ENCODE measurements at places on chromosomes 11 and 22.
A peak's percentile ranks its signal among the peaks of the same experiment; 100 is the strongest.

DNA sequence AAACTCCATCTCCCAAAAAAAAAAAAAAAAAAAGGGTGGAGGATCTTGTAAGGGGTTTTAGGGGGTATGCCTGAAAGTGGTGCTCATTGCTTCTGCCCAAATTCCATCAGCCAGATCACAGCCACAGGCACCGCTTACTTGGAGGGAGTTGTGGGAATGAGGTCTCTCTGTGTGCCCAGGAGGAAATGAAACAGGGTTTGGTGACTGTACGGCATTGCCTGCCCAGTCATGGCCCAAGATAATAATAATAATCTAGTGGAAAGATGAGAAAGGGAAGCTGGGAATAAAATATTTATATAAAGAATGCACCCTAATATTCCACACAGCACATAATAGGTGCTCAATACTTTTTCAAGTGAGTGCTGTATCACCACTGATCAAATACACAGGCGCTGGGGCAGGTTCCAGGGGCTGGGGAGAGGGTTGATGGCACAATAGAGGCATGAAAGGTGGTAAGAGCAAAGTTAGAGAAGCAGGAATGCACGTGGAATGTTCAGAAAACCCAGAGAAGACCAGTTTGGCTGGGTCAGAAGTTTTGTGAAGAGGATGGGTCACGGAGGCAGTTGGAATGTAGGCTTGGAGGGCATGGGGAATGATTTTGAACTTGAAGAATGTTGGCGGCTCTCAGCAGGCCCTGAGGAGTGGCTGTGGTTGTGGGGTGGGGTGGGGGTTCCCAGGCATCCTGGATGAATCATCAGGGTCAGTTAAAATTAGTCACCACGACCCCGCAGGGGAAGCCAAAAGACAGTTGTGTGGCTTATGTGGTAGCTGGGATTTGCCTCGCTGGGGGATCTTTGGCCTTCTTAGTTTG, 12.5 kb upstream of the MB start:
- peak; percentile 98 for DNase-seq

- no peak for DNase-seq
Observed at GRCh38 chr11:32870676-32871075, 21.9 kb upstream of the QSER1 start.

GRCh38 chr11:70424765-70425344, 26.5 kb downstream of the CTTN start:
- no peak for DNase-seq

GRCh38 chr11:65776196-65776595, 4.6 kb downstream of the AP5B1 start:
- no peak for DNase-seq

GRCh38 chr11:95070471-95070870, 3.8 kb downstream of the SRSF8 start:
- DNase-seq, result no peak

- DNase-seq, result no peak
Observed at GRCh38 chr22:30211124-30211820, 35.3 kb downstream of the LIF start.

- DNase-seq, result peak; percentile 16
Observed at GRCh38 chr11:101034076-101034475, 95.5 kb downstream of the PGR start.

DNA sequence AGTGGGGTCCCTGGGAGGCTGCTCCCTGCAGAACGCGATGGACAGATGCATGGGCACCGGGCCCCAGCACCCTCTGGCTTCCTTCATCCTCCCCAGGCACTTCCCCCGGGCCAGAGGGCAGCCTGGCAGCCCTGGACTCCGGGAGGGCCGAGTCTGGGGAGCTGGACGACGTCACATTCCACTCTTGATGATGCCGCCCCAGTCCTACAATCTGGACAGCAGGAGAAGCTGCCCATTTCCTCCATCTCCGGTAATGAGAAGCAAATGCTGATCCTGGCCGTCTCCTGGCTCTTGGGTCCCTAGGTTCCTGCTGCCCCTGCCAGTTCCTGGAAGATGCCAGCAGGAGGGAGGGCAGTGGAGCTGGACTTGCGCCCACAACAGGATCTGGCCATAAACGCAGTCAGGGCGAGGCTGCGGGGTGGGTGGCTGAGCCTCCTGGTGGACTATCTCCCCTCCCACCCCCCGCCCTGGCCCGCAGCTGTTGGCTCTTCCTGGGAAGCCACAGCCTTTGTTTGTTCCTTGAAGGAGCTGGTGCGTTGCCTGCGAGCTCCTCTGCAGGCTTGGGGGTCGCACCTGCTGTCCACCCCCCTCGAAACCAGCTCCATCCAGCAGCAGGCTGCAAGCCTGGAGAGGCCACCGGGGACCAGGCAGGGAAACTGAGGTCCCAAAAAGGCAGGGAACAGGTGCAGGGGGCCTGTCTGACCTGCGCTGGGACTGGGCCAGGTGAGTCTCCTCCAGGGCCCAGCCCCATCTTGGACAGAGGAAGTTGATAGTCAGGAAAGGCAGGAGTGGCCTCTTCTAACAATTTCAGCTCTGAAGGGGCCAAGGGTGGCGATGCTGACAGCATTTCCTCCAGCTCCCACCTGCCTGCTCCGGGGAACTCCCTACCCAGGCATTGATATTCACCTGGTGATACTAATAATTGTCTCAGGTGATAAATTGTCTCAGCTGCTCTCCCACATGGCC, 17.9 kb upstream of the MUC6 start:
- no peak for DNase-seq

DNA sequence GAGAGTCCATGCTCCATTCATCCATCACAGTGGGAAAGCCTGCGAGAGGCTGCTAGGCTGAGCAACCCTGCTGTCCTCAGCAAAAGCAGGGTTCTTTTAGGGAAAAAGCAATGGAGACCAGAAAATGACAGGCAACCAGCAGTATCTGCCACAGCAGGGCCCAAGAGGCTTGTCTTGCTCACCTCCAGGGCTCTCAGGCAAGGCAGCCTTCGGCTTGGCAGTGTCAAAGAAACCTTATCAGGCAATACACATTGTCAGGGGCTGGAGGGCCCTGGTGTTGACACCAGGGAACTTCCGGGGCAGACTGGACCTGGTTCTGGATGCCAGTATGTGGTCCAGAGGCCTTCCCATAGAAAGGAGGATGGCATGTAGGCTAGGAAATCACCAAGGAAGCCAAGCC, 10.2 kb upstream of the TLCD5 start:
- no peak for DNase-seq

DNA sequence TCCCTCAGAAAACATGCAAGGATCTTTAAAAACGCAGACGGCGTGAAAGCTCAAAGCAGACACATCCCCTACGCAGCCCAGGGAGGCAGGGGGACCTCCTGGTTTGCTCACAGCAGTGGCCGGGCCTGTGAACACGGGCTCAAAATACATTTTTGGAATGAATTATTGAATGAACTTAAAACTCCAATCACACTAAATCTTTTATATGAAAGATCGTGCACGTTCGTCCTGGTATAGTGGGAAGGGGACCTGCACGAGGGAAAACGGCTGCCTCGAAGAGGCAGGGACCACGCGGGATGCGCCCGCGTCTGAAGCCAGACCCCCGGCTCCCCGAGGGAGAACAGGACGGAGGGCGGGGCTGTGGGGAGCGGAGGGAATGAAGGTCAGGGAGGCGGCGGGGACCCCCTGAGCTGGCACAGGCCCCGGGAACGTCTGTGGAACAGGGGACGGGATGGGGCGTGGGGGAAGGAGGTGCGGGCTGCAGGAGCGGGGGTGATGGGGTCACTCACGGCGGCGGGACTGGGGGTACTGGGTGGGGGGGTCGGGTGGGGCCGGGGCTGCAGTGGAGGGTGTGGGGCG, 1.3 kb upstream of the PANX2 start:
- DNase-seq, result no peak

- no peak for DNase-seq
Observed at GRCh38 chr11:76588455-76589325, 81.9 kb downstream of the LRRC32 start.

DNA sequence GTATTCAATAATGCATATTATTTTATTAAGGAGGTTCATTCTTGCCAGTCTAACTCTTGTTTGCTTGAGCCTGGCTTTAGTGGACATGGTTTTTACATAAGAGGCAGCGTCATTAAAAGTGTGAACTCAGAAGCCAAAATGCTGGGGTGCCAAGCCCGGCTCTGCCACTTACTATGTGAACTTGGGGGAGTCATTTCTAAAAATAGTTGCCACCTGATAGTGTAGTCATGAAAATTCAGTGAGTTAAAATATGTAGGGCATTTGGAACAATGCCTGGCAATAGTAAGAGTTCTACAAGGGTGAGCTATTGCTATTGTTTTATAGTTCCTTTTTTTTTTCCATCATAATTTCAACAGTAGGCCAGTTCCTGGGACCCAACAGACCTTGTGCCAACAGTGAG, 49.9 kb downstream of the TENM4 start:
- no peak for DNase-seq

Measured in astrocyte of the cerebellum (primary cell).